ENCODE measurements at places on chromosomes 2 and 18. TPM values are rescaled to one million over a fixed set of nuclear protein-coding genes. Genes with fewer than 3 reads are reported as not detected.

GRCh38 chr2:236862961-236863728, 222.5 kb upstream of the COPS8 start:
- no peak for DNase-seq

DNA sequence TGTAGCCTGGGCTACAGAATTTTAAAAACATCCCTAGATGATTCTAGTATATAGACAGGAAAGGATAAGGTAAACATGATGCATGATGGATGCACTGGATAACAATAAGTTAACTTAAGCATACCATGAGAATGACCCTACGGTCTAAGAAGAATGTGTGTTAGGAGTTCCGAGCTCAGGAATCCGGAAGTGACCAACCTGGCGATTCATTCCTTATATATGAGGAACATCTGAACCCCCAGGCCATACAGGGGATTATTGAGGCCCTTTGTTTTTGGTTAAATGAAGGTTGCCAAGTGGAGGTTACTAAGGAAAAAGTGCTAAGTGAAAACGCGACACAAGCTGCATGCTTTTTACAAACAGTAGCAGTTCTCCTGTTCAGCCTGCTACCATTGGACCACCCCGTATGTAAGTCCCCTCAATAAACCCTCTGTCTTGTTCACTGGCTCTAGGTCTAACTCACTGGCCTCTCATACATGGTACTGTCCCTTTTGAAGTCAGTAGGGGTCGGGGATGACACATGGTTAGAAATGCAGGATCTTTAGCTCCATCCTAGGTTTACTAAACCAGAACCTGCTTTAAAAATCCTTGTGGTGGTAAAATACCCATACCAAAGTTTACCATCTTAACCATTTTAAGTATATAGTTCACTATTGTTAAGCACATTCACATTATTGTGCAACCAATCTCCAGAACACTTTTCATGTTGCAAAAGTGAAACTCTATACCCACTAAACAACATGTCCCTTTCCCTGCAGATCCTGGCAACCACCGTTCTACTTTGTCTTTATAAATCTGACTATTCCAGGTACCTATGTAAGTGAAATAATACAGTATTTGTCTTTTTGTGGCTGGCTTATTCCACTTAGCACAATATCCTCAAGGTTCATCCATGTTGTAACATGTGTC, 111.0 kb upstream of the MAP4K3 start:
- DNase-seq, result no peak

- DNase-seq, result no peak
Measured at GRCh38 chr2:214960677-214961076, 151.2 kb upstream of the BARD1 start.

GRCh38 chr2:128949360-128949759, 630.7 kb upstream of the HS6ST1 start:
- DNase-seq, result no peak

- DNase-seq, result no peak
Measured at GRCh38 chr2:179447421-179447820, 182.8 kb upstream of the SESTD1 start.

DNA sequence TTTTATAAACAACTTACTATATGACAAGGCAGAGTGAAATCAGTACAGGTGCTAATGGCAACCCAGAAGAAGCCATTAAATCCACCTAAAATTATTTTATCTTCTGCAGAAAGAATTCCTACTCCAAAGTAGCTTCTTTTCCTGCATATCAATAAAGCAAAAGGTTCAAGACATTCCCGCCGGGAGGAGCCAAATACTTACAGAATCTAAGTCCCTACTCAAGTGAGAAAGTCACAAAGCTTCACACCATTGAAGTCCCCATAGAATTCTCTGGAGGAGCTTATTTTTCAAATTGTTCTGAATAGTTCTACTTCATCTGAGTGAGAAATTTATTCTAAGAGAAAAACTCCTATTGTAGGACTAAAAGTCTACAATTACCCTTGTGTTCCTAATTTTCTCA, 233.7 kb upstream of the HNRNPA3 start:
- no peak for DNase-seq

DNA sequence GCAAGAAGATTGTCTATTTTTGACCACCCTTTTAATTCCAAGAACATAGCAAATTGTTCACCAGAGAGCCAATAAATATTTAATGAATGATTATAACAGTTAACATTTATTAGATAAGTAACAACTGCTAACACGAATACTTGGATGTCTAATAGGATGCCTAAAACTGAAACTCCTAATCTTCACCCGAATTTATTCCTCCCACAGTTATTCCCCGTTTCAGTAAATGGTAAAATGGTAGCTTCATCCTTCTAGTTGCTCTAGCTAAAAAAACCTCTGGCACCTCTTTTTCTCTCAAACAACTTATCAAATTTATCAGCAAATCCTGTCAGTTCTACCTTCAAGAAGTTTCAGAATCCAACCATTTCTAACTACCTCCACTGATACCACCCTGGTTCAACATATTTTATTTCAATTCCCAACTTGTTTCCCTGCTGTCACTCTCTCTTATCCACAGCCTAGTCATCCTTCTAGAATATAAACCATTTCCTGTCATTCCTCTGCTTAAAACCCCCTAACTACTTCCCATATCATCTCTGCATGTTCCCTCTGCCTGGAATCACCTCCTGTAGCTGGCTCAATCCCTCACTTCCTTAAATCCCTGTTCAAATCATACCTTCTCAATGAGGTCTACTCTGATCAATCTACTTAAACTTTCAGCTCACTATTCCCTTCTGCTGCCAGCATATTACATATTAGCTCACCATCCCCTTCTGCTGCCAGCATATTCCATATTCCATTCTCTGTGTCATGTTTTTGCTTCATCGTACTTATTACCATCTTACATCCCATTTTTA, 93.8 kb downstream of the ROCK2 start:
- DNase-seq, result no peak

The RASGRP3 gene
- total RNA-seq, result 5.1 TPM

The SPEG gene
- total RNA-seq, result 29.4 TPM

The DSC2 gene
- 261 TPM for total RNA-seq

The RIT2 gene
- not detected for total RNA-seq
